ACHN (cell line): ENCODE measurements at places on chromosomes 16 and 17.

DNA sequence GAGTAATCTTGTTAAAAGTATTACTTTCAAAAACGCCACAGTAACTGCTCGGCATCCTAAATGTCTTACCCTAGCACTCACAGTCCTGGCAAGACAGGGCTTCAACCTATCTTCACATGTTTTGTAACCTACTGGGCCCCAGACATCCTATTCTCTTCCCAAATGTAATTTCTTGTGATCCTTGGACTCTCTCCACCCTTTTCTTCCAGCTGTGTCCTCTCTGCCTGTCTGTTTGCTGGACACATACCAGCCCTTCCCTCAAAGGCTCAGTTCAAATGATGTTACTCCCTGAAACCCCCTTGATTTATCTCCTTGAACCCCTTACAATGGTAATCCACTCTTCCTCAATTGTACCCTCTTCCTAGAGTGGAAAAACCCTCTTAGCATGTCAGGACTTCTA is 60.1 kb upstream of the CNEP1R1 start:
- no peak for DNase-seq

DNA sequence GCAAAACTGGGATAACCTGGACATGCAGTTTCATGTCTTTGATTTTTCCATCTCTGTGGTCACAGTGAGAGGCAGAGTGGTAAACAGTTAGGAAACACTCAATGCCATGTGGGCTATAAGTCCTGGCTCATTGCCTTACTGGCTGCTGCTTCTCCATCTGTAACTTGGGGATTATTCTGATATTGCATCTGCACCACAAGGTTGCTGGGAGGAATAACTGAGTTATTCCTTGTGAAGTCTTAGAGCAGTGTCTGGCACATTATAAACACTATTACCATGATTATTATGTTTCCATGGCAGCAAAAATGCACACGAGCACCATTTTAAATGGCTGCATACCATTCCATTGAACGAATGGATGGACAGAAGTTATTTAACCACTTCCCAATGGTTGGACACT is 111.7 kb upstream of the CDH5 start:
- no peak for DNase-seq

DNA sequence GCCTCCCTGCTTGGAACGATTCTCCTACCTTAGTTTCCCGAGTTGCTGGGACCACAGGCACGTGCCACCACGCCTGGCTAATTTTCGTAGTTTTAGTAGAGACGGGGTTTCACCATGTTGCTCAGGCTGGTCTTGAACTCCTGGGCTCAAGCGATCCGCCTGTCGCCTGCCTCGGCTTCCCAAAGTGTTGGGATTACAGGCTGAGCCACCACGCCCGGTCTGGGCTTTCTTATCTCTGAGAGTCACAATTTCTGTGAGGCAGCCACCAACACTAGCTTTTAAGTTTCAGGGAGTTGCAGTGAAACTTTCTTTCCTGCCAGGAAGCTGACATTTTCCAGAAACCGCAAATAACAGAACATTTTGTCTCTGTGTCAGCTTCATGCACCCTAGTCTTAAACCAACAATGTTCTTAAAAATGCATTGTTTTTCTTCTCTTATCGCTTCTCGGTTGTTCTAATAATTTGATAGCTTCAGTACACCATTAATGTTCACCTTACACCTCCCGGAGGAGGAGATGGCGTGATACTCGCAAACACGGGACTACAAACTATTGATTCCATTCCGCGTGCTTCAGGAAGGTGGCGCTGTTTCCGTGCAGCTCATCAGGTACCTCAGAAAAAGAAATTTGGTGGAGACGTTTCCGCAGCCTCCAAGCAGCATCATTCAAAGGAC is 7.4 kb upstream of the DHRS7B start:
- peak; percentile 58 for DNase-seq

- no peak for DNase-seq
These were observed 134.1 kb upstream of the HS3ST3A1 start for GRCh38 chr17:13735861-13736260.
